Vagina (tissue), 2 donors: ENCODE measurements at places on chromosomes 1 and 21.

DNA sequence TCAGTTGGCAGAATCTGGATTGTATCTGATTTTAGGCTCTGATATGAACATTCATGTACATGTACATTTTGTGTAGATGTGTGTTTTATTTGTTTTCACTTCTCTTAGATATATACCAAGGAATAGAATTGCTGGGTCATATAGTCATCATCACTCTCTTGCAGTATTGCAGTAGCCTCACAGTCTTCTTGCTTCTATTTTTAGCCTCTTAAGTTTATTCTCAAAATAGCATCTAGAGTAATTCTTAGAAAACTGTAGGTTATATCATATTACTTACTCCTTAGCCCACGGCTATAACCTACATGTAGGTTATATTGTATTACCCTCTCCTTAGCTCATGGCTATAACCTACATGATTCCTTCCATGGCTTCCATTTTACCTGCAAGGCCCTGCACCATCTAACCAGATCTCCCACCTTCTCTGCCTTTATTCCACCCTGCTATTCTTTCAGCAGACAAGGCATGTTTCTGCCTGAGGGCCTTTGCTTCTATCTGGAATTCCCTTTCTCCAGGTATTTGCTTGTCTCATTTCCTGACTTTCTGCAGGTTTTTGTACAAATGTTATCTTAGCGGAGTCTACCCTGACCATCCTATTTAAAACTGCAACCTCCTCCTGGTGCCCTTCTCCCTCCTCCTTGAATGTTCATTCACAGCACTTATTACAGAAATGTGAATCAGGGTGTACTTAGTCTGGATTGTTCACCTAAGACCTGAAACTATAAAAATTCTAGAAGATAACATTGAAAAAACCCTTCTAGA is 109.0 kb upstream of the ETV3 start:
- DNase-seq: no peak

GRCh38 chr1:10909697-10910680 is 102.5 kb upstream of the TARDBP start:
- DNase-seq: no peak

DNA sequence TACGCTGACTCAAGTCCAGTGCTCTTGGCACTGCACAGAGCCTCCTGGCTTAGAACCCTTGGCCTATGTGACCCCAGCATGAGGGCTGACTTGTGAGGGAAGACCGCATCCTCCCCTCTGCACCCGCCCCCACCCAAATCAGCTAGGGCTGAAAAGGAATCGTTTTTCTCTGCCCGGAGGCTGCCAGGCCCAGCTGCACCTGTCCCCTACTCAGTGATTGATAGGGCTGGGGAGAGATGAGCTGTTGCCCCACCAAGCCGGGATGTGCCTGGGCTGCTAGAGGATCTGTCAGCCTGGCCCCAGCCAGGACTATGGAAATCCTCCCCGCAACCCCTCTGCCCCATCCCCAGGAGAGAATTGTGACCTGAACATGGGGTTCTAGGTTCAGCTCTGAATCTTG is 20.6 kb downstream of the MYOG start:
- no peak for DNase-seq

DNA sequence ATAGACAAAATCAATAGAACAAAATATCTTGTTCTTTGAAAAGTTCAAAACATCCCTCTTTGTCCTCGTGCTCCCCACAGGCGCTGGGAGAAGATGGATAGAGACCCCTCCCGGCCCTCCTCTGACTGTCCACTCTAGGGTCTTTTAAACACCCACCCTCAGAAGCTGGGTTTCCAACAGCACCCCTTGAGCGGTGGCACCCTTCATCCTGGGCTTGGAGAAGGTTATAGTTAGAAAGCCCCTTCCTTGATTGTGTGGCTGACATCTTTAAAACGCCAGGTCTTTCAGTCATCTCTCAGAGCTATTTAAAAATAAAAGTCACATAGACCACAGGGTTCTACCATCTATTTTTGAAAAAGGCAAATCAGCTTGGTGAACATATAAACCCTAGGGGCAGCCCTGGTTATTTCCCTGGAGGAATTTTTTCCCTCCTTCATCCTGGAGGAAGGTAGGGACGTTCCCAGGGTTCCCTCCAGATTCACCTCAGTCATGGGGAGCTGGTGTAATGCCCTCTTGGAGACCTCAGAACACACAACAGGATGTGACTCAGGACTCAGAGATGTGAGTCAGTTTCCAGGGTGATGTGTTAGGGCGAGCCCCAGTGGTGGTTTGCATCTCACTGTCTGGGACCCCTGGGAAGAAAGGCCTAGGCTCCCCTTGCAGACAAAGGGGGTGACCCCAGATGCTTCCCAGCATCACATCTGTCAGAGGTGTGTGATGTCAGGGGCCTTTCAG is 138.5 kb downstream of the CLIC6 start:
- peak; percentile 90 for DNase-seq

DNA sequence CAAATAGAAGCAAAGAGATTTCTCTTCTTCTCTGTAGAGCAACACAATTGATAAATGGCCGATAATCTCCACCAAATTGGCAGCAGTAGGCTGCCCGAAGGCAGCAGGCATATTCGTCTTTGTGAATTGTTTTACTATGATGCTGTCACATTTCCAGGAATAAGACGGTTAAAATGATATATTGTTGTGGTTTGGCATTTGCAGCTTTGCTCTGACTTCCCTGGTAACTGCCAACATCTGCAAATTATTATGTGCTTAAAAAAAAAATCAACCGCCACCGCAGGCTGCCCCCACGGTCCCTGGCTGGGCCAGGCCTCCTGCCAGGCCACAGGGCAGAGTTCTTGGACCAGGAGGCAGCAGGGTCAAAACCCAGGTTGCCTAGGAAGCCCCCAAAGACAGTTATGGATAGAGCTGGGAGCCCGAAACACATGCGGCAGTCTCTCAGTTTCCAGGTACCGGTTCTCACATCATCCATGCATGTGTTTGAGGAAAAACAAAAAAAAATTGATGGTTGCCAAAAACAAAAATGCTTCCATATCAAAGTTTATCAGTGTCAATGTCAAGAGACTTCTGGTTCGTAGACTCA is 179.3 kb downstream of the ETS2 start:
- no peak for DNase-seq

DNA sequence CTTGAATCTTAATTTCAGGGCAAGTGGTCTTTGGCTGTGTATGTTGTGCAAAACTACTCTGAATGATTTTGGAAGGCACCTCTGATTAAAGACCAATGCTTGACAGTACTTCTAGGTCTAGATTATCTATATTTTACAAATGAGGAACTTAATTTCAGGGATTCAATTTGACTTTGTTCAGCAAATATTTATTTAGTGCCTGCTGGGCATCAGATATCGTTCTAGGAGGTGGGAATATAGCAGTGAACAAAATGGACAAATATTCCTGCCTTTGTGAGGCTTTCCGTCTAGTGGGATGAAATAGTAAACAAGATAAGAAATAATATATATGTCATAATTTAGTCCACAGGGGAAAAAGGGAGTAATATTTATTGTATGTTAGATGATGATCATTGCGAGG is 4.7 kb downstream of the ZNF326 start:
- no peak for DNase-seq

DNA sequence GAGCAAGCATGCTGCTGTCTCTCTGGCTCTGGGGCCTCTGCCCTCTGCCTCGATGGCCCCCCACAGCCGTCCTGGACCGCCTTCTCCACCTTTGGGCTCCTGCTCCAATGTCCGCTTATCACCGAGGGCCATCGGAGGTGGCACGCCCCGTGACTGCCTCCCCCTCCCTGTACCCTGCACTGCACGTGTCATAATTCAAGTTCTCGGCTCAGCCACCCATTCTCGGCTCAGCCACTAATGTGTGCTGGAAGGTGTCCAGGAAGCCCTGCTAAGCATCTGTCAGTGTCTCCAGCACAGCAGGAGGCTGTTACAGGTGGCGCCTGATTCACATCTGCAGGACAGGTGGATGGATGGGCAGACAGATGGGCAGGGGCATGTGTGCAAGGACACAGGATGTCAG is 45.5 kb downstream of the TP73 start:
- DNase-seq: no peak

GRCh38 chr1:117271129-117271528 is 60.4 kb upstream of the VTCN1 start:
- no peak for DNase-seq

DNA sequence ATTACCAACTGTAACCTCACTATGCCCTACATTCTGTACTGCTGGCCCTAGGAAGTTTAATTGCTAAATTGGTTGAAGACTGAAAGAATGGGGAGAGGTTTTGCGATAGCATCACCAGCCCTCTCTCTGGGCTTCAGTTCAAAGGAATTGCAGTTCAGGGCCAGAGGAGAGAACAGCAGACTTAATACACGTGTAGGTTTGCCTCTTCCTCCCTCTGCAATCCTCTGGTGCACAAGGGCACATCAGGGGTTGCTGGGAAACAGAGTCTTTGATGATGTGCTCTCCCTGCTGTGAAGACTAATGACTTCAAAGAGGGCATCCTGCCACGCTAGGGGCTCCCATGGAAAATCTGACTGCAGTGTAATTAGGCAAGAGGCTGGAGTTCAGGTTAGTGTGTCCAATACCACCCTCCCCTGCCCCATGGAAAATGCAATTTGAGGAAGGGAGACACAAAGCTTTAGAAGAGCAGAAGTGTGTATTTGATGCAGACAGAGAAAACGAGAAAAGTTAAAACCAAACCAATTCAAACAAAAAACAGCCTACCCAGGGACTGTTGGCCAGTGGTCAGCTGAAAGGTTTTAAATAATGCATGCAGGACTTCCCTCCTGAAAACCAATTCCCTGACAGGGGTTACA is 167.9 kb downstream of the ASTN1 start:
- no peak for DNase-seq

DNA sequence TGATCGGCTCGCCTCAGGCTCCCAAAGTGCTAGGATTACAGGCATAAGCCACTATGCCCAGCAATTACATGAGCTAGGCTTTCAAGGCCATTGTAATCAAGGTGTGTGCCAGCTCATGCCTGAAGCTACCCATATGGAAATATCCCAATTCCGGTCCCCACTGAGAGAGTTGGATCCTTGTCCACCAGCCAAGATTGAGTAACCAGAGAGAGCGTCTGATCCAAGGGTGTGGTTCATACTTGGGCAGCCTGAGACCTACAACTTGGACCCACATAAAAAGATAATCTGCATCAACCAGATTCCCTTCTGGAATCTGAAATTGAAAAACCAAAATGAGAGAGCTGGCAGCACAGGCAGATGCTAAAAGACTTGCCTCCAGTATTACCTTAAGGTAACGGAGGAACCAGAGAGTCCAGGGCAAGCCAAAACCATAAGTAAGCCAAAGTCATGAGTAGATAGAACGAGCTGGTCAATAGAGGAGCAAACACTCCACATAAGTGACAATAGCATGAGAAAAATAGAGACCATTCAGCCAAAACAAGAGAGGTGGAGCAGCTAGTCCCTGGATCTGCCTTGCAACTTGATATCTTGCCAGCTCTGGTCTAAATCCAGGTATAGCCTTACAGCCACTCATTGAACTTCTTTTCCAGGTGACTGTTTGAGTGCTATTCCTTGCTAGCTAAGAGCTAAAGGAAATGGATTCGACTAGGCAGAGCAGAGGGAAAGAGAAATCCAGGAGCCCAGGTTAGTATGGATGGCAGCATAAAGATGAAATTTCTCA is 63.8 kb upstream of the ATP1A1 start:
- DNase-seq: no peak

GRCh38 chr1:55696181-55696754 is 481.1 kb upstream of the USP24 start:
- DNase-seq: no peak

GRCh38 chr21:46125846-46126301 is 28.0 kb downstream of the COL6A2 start:
- no peak for DNase-seq

DNA sequence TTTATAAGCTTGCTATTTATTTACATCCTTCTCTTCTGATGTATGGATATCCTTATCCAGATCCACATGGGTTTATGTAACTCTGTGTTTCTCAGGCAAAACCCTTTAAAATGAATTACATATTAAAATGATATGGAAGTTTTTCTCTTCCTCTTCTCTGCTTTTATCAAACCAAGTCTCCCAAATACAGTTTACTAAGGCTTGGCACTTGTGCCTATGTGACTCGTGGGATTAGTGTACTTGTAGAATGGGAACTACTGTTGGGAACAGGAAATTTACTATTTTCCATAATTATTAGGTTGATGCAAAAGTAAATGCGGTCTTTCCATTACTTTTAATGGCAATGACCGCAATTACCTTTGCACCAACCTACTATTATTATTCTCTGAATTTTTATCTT is 14.8 kb downstream of the SIM2 start:
- no peak for DNase-seq

DNA sequence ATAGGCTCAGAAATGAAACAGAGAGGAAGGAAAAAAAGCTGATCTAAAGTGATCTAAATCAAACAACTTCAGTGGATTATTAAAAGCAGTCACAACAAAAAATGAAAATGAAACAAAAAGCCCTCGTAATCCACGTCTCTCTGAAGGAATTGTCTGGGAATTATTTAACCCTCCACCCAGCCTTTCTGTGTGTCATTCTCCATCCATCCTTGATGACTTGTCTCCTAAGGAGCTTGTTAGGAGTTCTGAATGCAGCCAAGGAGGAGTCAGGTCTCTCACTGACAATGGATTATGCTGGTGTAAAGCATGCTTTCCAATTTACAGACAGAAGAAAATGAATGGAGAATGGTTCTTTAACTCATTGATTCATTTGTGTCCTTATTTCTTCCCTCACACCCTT is 359.3 kb upstream of the RUNX1 start:
- DNase-seq: no peak
